ENCODE measurements at places on chromosomes 13 and 19.

- no peak for DNase-seq
Observed at GRCh38 chr13:40251343-40252032, 415.0 kb downstream of the FOXO1 start.

DNA sequence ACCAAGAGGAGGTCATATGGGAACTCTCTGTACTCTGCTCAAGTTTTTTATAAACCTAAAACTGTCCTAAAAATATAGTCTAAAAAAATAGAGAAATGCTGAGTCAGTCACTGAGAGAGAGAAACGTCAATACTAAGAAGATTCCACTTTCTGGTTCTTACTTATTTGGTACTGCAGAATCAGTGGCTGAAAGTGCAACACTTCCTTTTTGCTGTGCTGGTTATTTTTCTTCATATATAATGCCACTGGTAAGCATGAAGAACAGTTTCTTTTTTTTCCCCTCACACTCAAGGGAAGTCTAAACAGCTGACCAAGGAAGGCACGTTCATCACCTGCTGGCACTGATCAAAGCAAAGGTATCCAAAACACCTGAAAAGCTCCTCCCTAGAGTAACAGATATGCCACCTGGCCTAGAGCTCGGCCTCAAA lies 44.3 kb upstream of the N4BP2L1 start:
- no peak for DNase-seq

- no peak for DNase-seq
Observed at GRCh38 chr13:35514061-35514477, 37.6 kb upstream of the MAB21L1 start.

DNA sequence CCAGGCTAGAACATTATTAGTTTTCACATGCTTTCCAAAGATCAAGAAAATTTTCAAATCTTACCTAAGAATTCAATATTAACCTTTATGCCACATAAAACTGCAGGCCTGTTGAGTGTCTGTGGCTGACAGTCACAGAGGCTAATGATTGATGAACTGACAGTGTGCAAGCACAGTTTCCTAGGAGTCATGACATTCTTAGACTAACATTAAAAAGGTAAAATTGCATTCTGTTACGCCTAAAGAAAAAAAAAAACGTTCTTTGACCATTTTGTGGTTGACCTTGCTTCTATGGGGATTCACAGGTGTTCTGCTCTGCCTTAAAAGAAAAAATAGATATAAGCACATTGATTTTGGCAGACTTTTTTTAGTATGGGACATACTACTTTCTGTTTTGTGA lies 1776.2 kb downstream of the PCDH9 start:
- DNase-seq: no peak

- no peak for DNase-seq
Observed at GRCh38 chr13:44030615-44031014, 150.9 kb downstream of the LACC1 start.

GRCh38 chr13:30394751-30395191 lies 27.5 kb upstream of the UBE2L5 start:
- DNase-seq: no peak

GRCh38 chr13:31797154-31797775 lies 57.9 kb downstream of the RXFP2 start:
- DNase-seq: no peak

GRCh38 chr19:40282209-40282580 lies 3.0 kb downstream of the AKT2 start:
- DNase-seq: no peak

DNA sequence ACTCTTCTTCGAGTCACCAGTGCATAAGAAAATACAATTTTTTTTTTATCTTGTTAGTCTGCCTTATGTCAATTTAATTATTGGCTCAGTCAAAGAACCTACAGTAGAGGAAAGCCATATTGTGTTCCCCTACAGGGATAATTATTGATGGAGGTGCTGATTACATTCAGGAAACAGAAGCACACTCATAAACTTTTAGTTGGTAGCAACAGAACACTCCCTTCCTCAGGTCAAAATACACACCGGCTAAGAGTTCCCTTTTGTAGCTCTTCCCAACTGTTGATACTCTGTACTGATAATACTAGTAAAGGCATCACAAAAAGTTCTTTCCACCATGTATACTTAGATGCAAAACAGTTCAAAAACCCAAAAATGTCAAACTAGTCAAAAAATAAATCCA lies 18.4 kb downstream of the FOXO1 start:
- DNase-seq: no peak

GRCh38 chr19:11140896-11141295 lies 14.7 kb downstream of the SPC24 start:
- no peak for DNase-seq

- no peak for DNase-seq
Observed at GRCh38 chr13:106794117-106794516, 226.2 kb upstream of the ARGLU1 start.

DNA sequence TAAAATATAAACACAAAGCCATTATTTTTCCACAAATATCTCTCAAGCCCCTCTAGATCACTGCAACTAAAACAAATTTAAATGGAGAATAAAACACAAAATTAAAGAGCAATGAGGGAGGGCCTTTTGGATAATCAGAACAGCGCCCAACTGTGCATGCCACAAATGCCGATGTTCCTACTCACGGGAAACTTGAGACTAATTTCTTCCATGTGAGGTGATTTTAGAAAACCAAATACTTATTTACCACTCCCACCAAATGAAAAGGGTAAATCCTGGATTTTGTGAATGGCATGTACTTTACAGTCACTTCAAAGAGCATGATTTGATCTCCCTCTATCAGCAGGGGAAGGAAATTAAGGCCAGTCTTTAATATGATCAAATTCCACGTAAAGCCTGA lies 74.8 kb downstream of the SLC7A1 start:
- DNase-seq: no peak

DNA sequence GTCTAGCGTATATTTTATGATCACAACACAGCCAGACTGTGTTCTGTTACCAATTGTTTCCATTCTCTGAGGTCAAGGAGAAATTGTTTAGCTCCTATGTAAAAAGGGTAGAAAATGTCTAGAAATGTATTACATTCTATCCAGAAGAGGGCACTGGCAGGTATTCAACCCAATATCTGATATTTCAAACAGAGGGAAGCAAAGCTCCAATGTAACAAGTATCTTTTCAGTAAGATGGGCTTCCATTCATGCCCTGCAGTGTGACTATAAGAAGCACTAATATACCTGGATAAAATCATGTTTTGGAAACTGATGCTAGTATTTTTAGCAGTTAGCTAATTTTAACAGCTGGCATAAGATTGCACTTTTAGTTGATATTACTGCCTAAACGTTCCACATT lies 312.7 kb downstream of the FGF14 start:
- no peak for DNase-seq

- DNase-seq: peak; percentile 61
Observed at GRCh38 chr19:3324405-3324856, 42.0 kb upstream of the NFIC start.

DNA sequence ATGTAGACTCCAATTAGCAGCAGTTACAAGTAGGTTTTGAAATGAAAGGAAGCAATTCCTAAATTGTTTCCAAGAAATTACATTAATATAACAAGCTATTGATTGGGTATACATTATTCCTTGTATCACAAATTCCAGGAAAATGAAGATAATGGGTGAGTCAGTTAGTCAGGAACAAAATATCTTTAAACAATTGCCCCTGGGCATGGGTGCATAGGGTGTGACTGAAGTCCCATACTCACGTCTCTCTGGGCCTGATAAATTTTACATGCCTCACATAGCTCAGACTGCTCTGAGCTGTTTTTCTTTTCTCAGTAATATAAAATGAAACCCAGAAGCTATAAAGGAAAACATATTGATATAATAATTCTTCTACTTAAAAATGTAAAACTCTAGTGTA lies 87.8 kb downstream of the FNDC3A start:
- DNase-seq: no peak

- DNase-seq: no peak
Observed at GRCh38 chr19:16301999-16302694, 22.5 kb upstream of the KLF2 start.

GRCh38 chr19:7921302-7921966 lies 1.3 kb downstream of the SNAPC2 start:
- no peak for DNase-seq

DNA sequence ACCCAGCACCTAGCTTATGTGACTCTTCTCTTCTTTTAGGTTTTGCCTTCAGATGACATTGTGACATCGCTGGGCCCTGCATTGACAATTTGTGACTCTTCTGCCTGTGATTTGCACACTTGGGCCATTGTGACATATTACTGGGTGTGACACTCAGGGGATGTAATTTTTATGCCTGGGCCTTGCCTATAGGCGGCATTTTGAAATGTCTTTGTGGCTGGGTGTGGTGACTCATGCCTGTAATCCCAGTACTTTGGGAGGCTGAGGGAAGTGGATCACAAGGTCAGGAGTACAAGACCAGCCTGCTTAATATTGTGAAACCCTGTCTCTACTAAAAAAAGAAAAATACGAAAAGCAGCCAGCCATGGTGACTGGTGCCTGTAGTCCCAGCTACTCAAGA lies 28.4 kb upstream of the ZNF681 start:
- no peak for DNase-seq

- no peak for DNase-seq
Observed at GRCh38 chr13:40255551-40255950, 410.9 kb downstream of the FOXO1 start.

GRCh38 chr13:90302107-90302506 lies 1045.4 kb upstream of the MIR17HG start:
- DNase-seq: no peak

GRCh38 chr13:60178327-60178726 lies 14.6 kb upstream of the DIAPH3 start:
- DNase-seq: no peak

DNA sequence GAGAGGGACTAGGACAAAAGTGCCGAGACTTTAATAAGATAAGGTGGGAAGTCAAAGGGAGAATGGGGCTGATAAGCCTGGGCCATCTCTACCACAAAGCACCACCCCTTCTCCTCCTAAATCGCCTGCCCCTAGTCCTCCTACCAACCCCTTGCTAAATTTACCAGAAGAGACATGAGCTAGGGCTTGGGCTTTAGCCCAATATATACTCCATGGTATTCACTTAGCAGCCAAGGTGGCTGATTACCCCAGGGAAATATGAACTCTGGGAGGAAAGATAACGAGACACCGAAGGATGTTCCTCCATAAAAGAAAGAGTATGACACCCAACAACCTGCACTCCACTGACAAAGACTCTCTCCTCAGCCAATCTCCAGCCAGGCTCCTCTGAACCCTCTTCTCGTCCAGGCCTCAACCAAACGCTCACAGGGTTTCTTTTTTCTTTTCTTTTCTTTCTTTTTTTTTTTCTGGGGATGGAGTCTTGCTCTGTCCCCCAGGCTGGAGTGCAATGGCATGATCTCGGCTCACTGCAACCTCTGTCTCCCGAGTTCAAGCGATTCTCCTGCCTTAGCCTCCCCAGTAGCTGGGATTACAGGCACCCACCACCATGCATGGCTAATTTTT lies 610.2 kb downstream of the UQCRFS1 start:
- no peak for DNase-seq

GRCh38 chr19:19262190-19263057 lies 10.7 kb downstream of the TM6SF2 start:
- no peak for DNase-seq

GRCh38 chr19:21851596-21852345 lies 15.8 kb upstream of the ZNF43 start:
- peak; percentile 94 for DNase-seq

GRCh38 chr19:13906521-13906904 lies 512 bp downstream of the CC2D1A start:
- peak; percentile 29 for DNase-seq

DNA sequence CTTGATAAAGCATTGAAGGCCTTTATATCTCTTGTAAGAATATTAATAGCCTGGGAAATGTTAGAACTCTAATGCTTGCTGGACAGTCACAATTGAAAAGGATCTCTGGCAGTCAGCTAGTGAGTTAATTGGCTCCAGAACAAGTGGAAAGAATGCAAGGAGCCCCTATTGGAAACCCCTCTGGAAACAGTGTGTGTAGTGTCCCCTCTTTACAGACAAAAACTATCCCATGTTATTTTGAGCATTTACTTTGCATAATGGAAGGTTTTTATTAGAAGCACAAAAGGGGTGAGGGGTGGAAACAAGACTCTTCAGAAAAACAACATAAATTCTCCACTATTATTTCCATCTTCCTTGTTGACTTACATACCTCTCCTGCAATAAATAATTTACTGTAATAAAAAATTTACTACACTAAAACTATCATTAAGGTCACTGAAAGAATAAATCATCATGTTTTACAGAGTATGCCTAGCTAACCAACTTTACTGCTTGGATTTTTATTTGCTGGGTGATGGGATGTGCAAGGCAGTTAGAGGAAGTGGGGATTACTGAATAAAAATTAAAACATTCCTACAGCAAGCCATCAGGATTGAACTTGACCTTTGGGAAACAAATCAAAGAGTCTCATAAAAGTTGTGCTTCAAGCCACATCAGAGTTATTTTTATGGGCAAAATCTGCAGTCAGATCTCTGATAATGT lies 610.4 kb downstream of the TBC1D4 start:
- DNase-seq: no peak

GRCh38 chr13:109387471-109387870 lies 398.9 kb downstream of the IRS2 start:
- DNase-seq: no peak

GRCh38 chr13:113623491-113624234 lies 34.3 kb downstream of the ATP4B start:
- no peak for DNase-seq

- DNase-seq: no peak
Observed at GRCh38 chr19:12665671-12666264, 774 bp downstream of the MAN2B1 start.

- DNase-seq: no peak
Observed at GRCh38 chr13:35881360-35881759, 249.8 kb downstream of the DCLK1 start.

DNA sequence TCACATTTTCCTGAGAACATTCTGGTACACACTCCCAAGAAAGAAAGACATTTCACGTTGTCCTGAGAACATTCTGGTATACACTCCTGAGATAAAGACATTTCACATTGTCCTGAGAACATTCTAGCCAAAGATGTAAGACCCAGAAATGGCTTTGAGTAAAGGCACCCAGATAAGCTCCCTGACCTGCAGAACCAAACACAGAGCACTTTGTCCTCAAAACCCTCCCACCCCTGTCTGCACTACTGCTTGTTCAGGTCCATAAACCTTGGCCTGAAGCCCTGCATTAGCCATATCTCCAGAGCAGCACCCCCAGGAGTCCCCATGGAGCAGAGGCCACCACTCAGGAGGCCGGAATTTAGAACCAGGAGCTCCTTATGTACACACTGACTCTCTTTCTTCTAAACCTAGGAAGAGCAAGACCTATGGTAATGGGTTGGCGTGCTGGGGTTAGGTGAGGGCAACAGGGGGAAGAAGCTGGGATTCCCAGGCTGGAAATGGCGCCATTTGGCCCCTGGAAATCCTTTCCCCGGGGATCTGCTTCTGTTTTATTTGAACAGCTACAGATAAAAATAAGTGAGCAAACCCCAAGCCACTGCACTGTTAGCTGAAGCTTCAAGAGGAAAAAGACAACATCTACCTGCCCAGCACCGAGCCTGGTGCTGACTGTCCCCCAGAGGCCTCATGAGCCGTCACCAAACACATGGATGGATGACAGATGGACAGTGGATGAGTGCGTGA lies 13.7 kb downstream of the GAS6 start:
- no peak for DNase-seq

Measured in CD4-positive, alpha-beta T cell (primary cell).